Kidney (tissue), 22 donors: ENCODE measurements at places on chromosomes 2 and 18. TPM values are rescaled to one million over a fixed set of nuclear protein-coding genes. Genes with fewer than 3 reads are reported as not detected.

Gene IL36RN
- polyA plus RNA-seq = not detected

Gene HAAO
- polyA plus RNA-seq = 57.2 TPM

Gene CD8B2
- polyA plus RNA-seq = 0.71 TPM

Gene VWA3B
- polyA plus RNA-seq = not detected

Gene SAG
- not detected for polyA plus RNA-seq

Gene TSGA10
- polyA plus RNA-seq = 5.3 TPM

Gene SPDYA
- not detected for polyA plus RNA-seq

Gene FOXI3
- not detected for polyA plus RNA-seq

Gene TUBA4B
- polyA plus RNA-seq = 15.4 TPM

Gene TRIM54
- polyA plus RNA-seq = 2.1 TPM

Gene TUBA3E
- polyA plus RNA-seq = not detected

Gene SNX17
- polyA plus RNA-seq = 115 TPM

Gene ZBTB14
- polyA plus RNA-seq = 6.7 TPM

Gene MTCL1
- 2.5 TPM for polyA plus RNA-seq

Gene DSG1
- not detected for polyA plus RNA-seq

Gene GRP
- not detected for polyA plus RNA-seq

Gene NYAP2
- not detected for polyA plus RNA-seq

Gene HOXD13
- not detected for polyA plus RNA-seq

Gene LIMS4
- polyA plus RNA-seq = 5.5 TPM
